ENCODE measurements at places on chromosomes 5 and 9. TPM values are rescaled to one million over a fixed set of nuclear protein-coding genes. Genes with fewer than 3 reads are reported as not detected.

The CLIC3 gene
- 0.18 TPM for total RNA-seq

The FRMD3 gene
- 0.40 TPM for total RNA-seq

The SPATA24 gene
- total RNA-seq = 2.4 TPM

The ZNF366 gene
- total RNA-seq = not detected

The GABBR2 gene
- total RNA-seq = not detected

The NR5A1 gene
- 0.15 TPM for total RNA-seq

The IL3 gene
- total RNA-seq = 94.6 TPM

The BAAT gene
- 0.16 TPM for total RNA-seq

The HSDL2 gene
- total RNA-seq = 4.7 TPM

The SLC36A3 gene
- not detected for total RNA-seq

The PLPPR1 gene
- not detected for total RNA-seq

The RLN2 gene
- 0.60 TPM for total RNA-seq

The C8G gene
- total RNA-seq = 1.2 TPM

The STPG3 gene
- not detected for total RNA-seq

The SLC25A48 gene
- total RNA-seq = not detected

The SHC3 gene
- total RNA-seq = 0.03 TPM

The CCT5 gene
- total RNA-seq = 646 TPM

The ACOT12 gene
- not detected for total RNA-seq

The GARIN3 gene
- total RNA-seq = 0.22 TPM

The ARID3C gene
- total RNA-seq = not detected

The TRAF1 gene
- 256 TPM for total RNA-seq

The TPRN gene
- total RNA-seq = 15.4 TPM

The PDE8B gene
- not detected for total RNA-seq

The LEAP2 gene
- 1.9 TPM for total RNA-seq

Data from activated T-cell treated with anti-CD3 and anti-CD28 coated beads, Interleukin-2, amount 50 U/mL, for 4 hours (primary cell).